SJCRH30 (cell line): ENCODE measurements at places on chromosomes 11 and 22. TPM values are rescaled to one million over a fixed set of nuclear protein-coding genes. Genes with fewer than 3 reads are reported as not detected.

The TIMM8B gene
- 48.2 and 64.5 TPM in 2 replicates for total RNA-seq

The NLRP14 gene
- total RNA-seq, result not detected in 2 replicates

The NPTXR gene
- 0.08 and 0.10 TPM in 2 replicates for total RNA-seq

The WNT7B gene
- not detected in 2 replicates for total RNA-seq

The APLNR gene
- total RNA-seq, result 0.08 and 0.13 TPM in 2 replicates

The TMEM86A gene
- total RNA-seq, result 5.4 and 5.8 TPM in 2 replicates

The DEFB131B gene
- total RNA-seq, result not detected in 2 replicates

The FGF19 gene
- not detected in 2 replicates for total RNA-seq

The FGF4 gene
- not detected in 2 replicates for total RNA-seq

The CNGA4 gene
- total RNA-seq, result not detected in 2 replicates

- no peak for DNase-seq
Observed at GRCh38 chr11:128308794-128309193, 278.6 kb downstream of the ETS1 start.

GRCh38 chr11:133823211-133823610 lies 22.1 kb downstream of the SPATA19 start:
- DNase-seq, result no peak

- no peak for DNase-seq
Observed at GRCh38 chr11:27717801-27718229, 17.6 kb upstream of the BDNF start.

- no peak for DNase-seq
Observed at GRCh38 chr11:22466351-22466750, 128.2 kb downstream of the SLC17A6 start.

DNA sequence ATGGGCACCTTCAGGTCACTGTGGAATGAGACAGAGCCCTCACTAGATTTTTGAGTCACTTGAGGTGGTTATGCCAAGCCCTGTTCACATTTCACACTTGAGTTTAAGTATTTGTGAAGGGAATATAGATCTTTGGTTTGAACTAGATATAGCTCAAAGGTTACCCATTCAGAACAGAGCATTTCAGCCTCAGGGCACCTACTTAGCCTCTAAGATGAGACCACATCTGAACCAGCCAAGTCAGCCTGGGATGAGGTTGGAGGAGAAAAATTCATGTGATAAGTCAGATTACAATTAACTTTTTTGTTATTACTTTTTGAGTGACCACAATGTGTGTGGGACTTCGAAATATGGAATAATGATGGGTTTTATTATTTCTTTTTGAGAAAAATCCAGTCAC lies 127.8 kb downstream of the TEAD1 start:
- no peak for DNase-seq

DNA sequence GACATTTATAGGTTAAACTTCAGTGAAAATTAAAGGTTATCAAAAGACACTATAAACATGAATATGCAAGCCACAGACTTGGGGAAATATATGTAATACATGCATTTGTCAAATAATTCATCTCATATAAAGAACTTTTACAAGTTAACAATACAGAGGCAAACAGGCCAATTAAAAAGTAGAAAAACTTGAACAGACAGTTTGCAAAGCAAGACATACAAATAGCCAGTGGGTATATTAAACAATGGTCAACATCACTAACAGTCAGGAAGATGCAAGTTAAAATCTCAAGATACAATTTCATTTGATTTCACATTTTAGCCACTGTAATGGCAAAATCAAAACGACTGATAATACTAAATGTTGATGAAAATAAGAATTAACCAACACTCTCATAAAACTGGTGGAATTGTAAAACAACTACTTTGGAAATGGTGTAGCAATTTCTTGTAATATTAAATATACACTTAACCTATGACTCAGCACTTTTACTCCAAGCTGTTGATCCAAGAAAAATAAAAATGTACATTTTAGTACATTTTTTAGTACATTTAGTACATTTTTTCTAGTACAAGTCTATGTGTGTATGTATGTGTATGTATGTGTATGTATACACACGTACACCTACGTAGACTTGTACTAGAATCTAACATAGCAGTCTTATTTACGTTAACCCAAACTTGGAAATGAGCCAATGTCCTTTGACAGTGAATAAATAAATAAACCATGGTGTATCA lies 62.8 kb downstream of the LRRC74B start:
- no peak for DNase-seq

DNA sequence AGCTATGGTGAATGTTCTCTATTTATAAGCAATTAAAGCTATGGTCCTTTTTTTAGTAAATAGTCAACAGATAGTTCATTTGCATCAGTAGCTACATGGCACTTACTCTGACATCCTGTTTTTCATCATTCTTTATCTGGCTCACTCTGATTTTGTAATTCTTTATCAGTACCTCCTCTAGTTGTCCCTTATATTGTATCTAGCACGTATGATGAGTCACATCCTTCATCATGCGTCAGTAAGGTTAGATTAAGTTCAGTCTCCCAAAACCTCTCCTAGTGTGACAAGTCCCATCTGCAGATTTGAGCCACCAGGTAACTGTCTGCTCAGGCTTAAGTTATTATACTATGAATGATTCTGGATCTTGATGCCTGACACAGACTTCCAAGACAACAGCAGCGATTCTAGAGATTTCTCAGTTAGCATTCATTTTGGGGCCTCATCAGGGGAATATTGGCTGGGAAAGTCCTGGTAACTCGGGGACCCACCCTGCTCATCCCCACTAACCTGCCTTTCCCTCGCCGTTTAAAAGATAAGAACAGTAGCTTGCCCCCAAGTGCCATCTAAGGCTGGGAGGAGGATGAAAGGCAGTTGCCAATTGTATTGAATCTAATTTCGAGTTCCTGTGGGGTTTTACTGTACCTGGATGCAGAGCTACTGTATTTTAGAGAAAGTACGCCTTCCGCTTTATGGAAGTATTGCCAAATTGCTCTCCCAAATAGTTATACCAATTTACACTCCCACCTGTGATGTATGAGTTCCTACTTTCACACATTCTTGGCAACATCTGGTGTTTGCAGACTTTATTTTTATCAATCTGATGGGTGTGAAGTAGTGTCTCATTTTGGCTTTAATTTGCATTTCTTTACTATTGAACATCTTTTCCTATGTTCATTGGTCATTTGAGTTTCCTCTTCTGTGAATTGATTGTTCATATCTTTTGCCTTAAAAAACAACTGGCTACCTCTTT lies 55.9 kb downstream of the ZC3H12C start:
- DNase-seq, result no peak

GRCh38 chr11:62406034-62406433 lies 12.8 kb upstream of the SCGB1A1 start:
- no peak for DNase-seq

DNA sequence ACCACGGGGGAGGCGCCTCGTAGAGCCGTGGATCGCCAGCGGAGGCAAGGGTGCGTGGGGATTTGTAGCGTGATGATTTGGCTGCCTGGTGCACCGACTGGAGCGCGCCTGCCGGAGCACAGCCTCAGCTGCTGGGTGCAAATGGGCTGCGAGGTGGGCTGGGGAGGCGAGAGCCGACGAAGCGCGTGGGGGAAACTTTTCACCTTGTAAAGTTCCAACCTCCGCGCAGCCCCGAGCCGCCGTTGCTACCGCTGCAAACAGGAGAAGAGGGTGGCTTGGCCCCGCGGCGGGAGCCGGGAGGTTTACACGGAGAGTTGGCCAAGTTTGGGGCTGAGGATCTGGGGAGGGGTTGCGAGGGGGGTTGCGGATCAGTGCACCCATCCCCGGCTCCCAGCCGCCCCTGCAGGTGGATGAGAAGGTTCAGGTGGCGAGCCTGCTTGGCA lies 528 bp downstream of the FAT3 start:
- DNase-seq, result peak; percentile 57

- no peak for DNase-seq
Observed at GRCh38 chr11:123585706-123586105, 68.7 kb downstream of the SCN3B start.

- DNase-seq, result no peak
Observed at GRCh38 chr11:14813516-14813915, 78.5 kb downstream of the CYP2R1 start.

DNA sequence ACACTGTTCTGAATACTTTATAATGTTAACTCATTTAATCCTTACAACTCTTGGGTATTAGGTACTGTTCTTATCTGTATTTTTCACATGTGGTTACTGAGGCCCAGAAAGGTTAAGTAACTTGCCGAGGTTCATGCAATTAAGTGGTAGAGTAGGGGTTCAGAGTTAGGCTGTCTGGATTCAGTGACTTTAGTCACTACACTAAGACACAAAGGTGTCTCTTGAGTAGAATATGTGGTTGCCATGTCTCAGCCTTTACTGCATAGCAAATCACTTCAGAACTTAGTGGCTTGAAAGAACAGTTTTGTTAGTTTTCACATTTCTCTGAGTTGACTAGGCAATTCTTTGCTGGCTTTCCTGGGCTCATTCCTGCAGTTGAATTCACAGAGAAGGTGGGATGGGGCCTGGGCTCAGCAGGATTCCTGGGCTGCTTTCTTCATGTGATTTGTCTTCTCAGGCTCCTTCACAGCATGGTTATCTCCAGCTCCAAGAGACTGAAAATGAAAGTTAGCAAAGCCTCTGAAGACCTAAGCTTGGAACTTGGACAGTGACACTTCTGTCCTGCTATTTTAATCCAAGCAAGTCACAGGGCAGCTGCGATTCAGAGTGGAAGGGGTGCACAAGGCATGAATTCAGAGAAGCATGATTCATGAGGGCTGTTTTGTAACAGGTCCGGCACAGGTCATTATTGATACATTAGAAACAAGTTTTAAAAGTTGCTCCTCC lies 68.3 kb downstream of the SPECC1L start:
- no peak for DNase-seq

DNA sequence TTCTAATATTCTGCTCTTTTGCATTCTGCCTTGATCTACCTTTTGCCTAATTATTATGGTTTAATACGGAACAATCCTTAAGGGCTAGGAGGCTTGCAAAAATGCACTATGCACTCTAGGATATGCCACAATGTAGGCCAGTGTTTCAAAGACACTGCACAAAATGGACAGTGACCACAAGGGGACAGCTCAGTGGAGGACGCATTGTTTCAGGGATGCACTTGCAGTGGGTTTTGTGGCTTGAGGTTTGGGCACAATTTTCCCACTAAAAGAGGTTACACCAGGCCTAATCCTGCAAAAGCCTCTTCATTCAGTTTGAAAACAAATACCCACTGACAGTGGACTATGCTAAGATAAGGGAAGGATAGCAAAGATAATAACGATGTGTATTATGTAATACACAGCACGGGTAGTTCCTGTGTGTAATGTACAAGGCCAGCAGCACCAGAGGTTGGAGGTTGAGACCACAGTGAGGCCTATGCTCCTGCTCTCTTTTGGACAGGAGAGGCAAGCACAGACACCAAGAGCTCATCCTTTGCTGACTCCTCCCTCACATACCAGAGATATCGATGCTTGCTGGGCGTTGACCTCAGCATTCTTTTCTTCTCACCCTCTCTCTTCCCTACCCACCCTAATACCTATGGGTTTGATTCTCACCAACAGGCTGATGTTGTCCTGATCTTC lies 12.7 kb downstream of the MAP6 start:
- no peak for DNase-seq

DNA sequence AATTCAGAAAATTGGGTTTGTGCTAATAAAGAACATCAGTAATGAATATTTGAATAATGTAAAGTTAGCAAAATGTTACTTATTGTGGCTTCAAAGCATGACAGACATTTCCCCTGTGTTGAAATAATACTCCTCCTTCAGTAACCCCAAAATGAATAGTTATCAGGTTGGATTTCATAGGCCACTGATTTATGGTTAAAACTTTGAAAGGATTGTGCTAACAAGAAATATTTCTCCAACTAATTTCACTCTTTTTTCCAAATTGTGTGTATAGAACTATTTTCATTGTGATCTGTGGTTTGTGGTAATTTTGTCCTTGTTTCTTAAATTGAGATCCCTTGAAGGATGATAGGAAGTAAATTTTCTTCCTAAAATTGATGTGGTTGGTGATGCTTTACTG lies 7.9 kb downstream of the DDX10 start:
- DNase-seq, result no peak

- DNase-seq, result no peak
Observed at GRCh38 chr22:46044621-46045458, 67.9 kb upstream of the WNT7B start.

- DNase-seq, result no peak
Observed at GRCh38 chr11:82959987-82960778, 58.6 kb downstream of the DDIAS start.

DNA sequence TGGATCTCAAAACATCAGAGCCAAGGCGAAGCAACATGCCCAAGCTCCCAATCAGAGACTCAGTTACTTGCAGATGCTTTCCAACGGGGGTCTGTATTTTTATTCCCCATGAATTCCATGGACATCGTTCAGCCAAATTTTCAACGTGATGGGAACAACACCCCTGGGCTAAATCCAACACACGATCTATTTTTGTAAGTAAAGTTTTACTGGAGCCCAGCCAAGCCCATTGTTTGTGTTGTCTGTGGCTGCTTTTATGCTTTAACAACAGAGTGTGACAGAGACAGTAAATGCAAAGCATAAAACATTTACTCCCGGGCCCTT lies 33.7 kb downstream of the SLC5A1 start:
- no peak for DNase-seq

- DNase-seq, result no peak
Observed at GRCh38 chr22:49730656-49731055, 97.0 kb downstream of the BRD1 start.

GRCh38 chr11:70761094-70761907 lies 363.0 kb downstream of the CTTN start:
- DNase-seq, result no peak

GRCh38 chr11:8283465-8284230 lies 20.0 kb upstream of the LMO1 start:
- DNase-seq, result peak; percentile 85

DNA sequence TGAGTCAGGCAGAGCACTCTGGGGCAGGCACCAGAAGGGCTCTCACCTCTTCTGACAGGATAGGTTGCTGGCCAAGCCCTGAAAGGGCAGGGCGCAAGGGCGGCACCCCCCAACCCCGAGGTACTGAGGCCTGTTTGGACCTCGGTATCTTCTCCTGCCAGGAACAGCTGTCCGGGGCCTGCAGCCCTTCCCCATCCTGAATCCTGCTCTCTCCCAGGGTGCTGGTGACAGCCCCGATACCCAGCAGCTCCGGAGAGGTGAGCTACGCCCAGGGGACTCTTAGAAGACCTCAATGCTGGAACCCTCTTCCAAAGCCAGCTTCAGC lies 79.1 kb downstream of the PHF21B start:
- no peak for DNase-seq

- no peak for DNase-seq
Observed at GRCh38 chr11:63592975-63593395, 21.2 kb downstream of the PLAAT3 start.

DNA sequence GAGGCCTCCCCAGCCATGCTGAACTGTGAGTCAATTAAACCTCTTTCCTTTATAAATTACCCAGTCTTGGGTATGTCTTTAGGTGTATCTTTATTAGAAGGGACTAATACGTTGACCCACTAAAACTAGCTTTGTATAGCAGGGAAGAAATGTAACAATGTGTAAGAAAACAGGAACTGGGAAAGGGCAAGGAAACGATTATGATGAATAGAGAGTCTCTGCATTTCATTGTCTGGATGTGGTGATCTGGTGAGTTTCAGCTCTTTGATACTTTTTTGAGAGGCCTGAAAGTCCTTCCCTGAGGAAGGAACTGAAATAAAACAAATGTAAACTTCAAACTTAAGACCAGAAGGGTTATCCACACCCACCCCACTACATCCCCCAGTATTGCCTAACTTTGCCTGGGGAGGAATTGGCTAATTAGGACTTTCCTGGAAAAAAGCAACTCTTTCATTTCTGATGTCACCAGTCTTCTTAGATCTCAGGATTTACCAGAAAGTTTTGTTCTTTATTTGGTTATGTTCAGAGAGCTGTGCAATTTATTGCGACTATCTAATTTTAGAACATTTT lies 119.0 kb downstream of the LDLRAD3 start:
- DNase-seq, result no peak
